ENCODE measurements at places on chromosomes 4 and X.

DNA sequence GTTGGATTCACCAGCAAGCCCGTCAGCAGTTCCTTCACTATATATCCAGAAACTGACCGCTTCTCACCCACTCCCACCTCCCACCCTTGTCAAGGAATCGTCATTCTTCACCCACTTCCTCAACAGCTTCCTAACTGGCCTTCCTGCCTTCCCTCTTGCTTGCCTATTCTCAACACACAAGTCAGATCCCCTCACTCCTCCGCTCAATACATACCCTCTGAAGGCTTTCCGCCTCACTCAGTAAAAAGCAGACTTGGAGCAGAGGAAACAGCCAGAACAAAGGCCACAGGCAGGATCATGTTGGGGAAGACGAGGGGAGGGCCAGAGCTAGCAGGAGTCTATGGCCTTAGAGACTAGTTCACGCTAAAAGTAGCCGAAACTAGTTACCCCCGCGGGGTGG, 23.7 kb downstream of the RWDD4 start:
- no peak for DNase-seq

- DNase-seq: no peak
These were observed 142.1 kb upstream of the PABPC4L start for GRCh38 chr4:134343656-134344055.

- peak; percentile 3 for DNase-seq
These were observed 18.6 kb downstream of the SHOX start for GRCh38 chrX:649166-649565.

DNA sequence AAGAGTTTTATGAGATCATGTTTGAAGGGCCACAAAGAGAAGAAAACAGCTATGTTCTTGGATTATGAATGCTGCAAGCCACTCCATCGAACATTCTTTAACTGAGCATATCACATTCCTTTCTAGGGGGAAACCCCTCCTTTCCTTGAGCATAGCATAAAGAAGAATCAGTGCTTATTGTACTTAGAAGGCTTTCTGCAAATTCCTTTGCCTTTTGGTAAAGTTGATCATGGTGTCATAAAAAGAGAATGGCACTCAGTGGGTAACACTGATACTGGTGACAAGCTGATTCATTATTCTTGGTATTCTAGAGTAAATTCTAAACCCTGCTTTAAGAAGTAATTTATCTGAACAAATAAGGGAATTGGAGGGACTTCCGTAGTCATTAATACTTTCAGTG, 88.5 kb upstream of the GPR34 start:
- DNase-seq: no peak

- no peak for DNase-seq
These were observed 101.9 kb upstream of the RBPJ start for GRCh38 chr4:26218677-26219605.

GRCh38 chrX:18424482-18425198, 768 bp upstream of the CDKL5 start:
- peak; percentile 63 for DNase-seq

- DNase-seq: no peak
These were observed 42.0 kb downstream of the LGI2 start for GRCh38 chr4:24988776-24989175.

- no peak for DNase-seq
These were observed 138.5 kb upstream of the TBL1X start for GRCh38 chrX:9326369-9326768.

GRCh38 chr4:64216741-64217140, 192.5 kb downstream of the TECRL start:
- no peak for DNase-seq

DNA sequence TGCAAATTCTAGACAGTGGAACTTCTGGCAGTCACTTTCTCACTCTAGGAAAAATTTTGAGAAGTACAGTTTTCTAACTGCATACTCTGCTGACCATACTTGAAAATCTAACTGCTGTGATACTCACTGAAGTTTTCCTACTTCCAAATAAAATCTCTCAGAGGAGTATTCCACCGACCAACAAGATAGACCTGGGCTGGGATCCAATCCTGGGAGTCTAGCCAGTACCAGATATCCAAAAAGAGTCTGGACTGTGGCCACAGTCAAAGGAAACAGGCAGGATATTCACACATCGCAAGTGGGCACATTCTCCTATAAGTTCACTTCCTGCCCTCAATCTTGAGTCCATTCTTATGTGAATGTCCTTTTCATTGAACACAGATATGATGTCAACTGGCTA, 1138.7 kb upstream of the PCDH7 start:
- DNase-seq: no peak

- no peak for DNase-seq
These were observed 36.8 kb downstream of the ACSL4 start for GRCh38 chrX:109696146-109696740.

DNA sequence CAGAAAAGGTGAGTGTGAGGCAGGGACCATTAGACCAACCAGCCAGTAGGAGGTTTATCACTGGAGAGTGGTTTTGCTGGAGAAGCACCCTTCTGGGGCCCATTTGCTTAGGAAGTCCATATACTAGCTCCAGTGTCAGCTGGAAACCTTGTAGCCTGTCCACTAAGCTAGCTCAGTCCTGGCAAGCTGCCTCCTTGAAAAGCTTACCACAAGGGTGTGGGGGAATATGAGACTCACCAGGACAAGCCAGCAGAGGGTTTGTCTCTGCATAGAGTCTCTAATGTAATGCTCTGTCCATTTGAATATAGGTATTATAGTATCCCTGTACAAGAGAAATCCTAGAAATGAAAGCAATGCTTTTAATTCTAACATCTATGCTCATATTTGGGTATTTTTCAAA, 86.3 kb downstream of the FBXL5 start:
- DNase-seq: no peak

DNA sequence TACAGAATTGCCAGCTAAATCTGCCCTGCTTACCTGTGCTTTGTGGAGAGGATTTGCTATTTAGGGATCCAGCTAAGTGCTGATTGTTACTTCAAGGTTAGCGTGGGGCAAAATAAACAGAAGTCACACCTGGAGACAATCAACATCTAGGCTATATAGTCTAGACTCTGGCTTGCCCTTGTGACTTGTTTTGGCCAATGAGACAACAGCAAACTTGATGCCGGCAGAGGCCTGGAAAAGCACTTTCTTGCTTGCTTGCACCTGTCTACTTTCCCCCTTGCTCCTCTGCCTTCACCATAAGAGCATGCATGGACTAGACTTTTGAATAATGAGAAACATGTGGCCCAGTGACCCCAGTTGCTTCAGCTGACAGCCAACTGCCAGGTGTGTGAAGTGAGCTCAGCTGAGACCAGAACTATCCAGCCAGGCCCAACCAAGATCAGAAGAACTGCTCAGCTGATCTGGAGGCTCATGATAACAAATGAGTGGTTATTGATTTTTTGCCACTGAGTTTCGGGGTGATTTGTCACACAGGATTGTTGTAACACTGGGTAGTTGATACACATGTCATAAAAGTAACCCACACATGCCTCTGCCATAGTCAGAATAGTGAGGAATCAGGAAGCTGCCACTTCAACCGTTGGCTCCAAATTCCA, 164.4 kb downstream of the RBMX2 start:
- DNase-seq: no peak

DNA sequence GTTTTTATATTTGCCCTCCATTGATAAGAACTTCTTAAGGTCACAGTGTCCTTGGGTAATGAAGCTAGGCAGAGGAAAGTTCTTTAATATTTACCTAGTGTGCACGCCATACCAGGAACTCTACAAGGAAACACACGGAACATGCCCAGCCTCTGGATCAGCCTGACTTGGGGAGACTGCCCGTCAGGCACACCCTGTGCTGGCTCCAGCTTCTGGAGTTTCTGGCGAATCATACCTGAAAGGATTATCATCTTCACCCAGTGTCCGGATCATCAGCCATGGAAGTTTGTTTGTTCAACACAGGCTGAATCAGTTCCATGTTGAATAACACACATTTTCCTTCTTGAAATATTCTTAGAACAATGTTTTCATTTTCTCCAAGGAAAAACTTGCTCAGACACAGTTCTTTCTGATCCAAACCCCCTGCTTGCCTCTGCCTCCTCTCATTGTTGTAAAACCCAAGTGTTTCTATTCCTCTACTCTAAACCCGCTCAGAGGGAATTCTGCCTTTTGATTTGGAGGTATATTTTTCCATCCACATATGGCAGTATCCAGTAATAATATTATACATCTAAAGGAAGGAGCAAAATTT, 176.7 kb downstream of the SHROOM3 start:
- no peak for DNase-seq

DNA sequence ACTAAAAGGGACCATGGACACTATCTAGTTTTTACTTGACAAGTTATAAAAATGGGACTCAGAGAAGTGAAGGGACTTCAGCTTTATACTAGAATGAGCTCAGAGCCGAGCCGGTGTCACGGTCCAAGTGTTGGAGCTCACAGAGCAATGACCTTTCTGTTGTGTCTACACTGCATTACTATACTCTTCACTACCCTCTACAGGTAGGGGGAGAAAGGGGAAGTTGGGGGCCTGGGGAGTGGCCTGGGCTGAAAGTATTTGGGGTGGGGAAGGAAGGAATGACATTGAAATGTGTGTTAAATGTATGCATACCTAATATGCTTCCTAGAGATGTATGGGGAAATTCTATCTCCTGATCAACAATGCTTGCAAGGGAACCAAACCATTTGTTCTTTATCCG, 48.8 kb upstream of the HHIP start:
- DNase-seq: no peak

GRCh38 chrX:88170553-88170952, 576.5 kb upstream of the CPXCR1 start:
- DNase-seq: no peak

- no peak for DNase-seq
These were observed 26.0 kb downstream of the AMTN start for GRCh38 chr4:70544279-70544868.

DNA sequence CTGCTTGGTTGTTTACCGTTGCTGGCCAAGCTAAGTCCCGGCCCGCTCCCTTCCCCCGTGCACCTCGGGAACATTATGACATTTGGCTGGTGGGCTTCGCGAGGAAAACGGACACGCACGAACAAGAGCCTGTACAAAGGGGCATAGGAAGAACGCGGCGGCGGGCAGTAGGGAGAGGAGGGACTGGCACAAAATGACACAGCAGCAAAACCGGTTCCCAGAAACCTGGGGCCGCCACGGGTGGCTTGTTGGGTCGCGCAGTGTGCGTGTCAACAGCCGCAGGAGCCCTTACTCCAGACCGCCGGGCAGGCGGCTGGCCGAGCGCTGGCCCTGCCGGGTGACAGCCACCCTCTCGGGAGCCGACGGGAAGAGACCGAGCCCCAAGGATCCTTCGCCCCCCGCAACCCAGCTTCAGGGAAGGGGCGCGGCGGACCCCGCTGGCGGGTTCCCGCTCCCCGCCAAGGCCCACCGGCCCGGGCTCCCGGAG, 1.6 kb upstream of the LIN54 start:
- peak; percentile 68 for DNase-seq

DNA sequence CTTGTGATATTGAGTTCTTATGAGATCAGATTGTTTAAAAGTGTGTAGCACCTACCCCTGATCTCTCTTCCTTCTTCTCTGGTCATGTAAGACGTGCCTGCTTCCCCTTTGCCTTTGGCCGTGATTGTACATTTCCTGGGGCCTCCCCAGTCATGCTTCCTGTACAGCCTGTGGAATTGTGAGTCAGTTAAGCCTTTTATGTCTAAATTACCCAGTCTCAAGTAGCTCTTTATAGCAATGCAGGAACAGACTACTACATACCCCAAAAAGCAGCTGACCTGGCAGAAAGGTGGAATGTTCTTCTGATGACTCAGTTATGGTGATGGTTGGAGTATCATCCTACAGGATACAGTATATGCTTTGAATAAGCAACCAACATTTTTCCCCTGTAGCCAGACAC, 11.4 kb upstream of the MCUB start:
- DNase-seq: no peak

DNA sequence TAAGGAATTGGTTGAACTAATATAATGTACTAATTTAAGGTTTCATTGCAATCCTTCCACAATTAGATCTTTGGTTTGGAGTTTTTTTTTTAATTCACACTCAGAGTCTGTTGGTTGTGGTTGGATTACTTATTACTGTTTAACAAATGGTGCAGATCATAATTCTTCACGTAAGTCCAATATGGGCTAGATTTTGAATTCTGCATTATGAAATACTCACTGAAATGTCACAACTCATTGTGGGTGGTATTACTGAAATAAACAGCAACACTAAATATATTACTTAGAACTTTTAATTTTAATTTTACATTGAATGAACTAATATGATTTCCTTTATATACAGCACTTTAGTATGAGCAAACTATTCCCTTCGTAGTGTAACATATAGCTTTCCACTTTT, 94.2 kb upstream of the MYOZ2 start:
- DNase-seq: no peak
